Spleen (tissue), 13 donors: ENCODE measurements at places on chromosomes 4 and X. TPM values are rescaled to one million over a fixed set of nuclear protein-coding genes. Genes with fewer than 3 reads are reported as not detected.

The NLRP2B gene
- total RNA-seq: 0.17 TPM

The RASL11B gene
- 49.7 TPM for total RNA-seq

The PNMA3 gene
- total RNA-seq: 2.9 TPM

The CCKAR gene
- not detected for total RNA-seq

The GIMD1 gene
- not detected for total RNA-seq

The SPANXB1 gene
- total RNA-seq: not detected
